ENCODE measurements at places on chromosomes 2 and 18.

DNA sequence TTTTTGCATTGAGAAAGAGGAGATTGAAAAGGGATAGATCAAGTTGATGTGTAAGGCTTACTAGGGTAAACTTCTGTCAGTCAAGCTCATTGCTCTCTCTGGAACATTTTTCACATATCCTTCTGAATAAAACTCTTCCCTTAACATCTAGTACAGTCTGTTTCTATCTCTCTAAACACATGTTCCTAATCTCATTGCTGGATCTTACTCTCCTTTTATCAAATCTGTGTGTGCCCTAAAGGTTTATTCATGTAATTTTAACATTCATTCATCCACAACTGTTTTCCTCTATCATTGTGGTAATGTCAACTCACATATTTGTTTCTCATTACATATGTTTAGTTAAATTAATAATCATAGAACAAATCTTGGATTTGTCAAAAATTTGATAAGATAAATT, 277.9 kb upstream of the GULP1 start:
- no peak for DNase-seq

- peak; percentile 38 for DNase-seq
Measured at GRCh38 chr2:221502270-221503010, 69.7 kb downstream of the EPHA4 start.

DNA sequence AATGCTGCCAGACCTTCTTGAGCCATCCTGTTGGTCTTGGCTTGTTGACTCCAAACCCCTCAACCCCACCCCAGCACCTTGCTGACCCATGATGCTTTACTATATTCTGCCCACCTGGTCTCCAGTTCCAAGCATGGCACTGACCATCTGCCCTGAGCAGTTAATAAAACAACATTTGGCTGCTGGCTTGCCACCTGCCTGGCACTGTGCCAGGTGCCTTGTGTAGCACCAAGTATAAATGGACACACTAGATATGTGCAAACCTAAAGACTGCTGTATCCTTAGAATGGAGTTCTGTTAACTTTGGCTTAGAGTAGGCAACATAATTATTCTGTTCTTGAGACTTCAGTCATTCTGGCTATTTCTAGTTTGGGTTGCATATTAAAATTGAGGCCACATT, 91.4 kb downstream of the ACSL3 start:
- no peak for DNase-seq

GRCh38 chr2:34844629-34845028, 1245.5 kb upstream of the FAM98A start:
- no peak for DNase-seq

DNA sequence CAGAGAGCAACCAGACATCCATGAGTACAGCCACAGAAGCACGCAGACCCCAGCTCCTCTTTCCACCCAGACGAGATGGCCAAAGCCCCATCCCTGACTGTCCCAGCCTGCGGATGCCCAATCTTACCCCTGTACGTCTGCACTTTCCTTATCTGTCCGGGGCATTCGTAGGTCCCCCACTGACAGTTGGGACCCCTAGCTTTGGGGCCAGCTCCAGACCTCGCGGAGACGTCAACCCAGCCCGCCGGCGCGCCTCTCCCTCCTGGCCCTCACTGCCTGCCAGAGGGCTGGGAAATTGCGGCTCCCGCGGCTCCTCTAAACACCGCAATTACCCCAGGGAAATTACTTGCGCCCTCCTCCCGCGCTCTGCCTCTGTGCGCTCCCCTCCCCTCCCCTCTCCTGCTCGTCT, 2.3 kb downstream of the ECEL1 start:
- DNase-seq: no peak

- peak; percentile 42 for DNase-seq
Measured at GRCh38 chr18:24704946-24705630, 244.7 kb downstream of the HRH4 start.

DNA sequence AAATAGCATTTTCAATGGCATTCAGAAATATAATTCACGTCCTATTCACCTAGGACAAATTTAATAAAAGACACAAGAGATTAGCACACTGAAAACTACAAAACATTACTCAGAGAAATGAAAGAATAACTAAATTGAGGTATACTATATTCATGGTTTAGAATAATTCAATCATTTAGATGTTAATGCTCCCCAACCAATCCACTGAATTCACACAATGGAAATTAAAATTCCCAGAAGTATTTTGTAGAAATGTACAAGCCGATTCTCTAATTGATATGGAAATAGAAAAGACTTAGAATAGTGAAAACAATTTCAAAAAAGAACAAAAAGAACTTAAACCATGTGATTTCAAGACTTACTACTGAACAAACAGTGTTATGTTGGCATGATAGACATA, 212.2 kb downstream of the ZEB2 start:
- DNase-seq: no peak

DNA sequence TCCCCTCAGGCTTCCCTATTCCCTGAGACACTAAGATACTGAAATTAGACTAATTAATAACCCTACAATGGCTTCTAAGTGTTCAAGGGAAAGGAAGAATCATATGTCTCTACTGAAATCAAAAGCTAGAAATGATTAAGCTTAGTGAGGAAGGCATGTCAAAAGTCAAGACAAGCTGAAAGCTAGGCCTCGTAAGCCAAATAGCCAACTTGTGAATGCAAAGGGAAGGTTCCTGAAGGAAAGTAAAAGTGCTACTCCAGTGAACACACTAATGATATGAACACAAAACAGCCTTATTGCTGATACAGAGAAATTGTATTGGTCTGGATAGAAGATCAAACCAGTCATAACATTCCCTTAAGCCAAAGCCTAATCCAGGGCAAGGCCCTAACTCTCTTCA, 10.0 kb downstream of the ZC3H8 start:
- DNase-seq: no peak
